ENCODE measurements at places on chromosomes 7 and 10.

DNA sequence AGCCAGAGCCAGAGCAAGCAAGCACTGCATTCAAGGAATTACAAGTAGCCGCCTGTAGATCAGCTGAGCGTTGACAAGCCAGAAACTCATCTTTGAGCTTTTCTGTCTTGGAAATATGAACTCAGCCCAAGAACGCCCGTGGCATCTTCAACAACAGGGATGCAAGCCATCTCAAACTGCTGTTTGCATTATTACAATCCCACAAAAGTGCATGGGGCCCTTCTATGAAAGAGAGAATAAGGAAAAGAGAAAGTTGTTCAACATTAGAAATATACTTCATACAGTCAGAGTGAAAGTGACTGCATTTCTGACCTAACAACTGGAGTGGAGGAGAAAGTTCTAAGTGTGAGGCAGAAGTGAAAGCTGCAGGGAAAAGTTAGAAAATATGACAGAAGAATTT lies 6.5 kb downstream of the SGCE start:
- DNase-seq: no peak

DNA sequence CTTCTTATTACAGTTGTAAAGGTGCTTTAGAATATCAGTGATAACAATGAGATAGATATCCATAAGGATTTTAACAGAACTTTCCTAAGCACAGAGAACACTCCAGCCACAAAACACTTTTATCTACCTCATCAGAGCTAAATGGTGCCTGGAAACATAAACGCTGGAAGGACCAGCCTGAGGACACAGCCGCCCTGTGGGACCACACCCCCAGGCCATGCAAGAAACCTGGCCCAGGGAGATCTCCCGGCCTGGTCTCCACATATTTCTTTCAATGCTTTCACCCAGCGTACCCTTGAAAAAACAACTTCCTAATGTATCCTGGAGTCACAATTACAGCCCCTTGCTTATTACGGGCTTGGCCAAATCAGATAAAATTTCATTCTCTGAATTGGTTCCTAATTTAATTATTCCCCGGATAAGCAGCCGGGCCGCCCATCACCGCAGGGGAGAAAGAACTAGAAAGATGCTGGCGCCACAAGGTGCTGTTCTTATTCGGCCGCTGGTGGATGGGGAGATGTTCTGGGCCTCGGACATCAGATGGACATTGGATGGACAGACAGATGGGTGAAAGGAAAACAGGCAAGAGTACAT lies 11.8 kb downstream of the CHST15 start:
- DNase-seq: no peak

DNA sequence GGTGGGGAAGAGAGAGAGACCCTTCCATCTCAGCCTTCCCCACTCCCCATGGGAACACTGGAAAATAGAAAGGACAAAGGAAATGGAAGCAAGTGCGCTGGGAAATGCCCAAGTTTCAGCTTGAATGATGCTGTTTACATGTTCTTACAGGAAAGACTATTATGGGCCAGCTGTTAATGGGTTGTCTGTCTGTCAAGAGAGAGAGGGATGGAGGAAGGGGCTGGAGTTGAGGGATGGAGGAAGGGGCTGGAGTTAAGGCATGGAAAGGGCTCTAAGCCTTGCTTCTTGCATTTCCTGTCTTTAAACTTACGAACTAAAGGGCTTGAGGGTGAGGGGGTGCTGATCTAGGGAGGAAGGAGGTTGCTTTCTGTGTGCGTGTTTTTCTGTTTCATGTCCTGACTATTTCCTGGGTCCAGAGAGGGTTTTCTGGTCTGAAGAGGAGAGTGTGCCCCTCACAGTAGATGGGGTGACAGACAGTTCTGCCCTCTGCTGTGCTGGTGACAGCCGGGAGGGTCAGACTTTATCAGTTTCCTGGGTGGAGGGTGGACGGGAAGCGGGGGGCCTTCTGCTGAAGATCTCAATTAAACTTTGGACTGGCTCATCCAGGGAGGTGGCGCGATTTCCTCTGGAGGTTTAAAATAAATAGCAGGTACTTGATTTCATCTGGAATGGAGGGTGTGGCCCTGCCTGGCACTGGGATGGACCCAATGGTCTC lies 30.5 kb downstream of the GRK5 start:
- no peak for DNase-seq

DNA sequence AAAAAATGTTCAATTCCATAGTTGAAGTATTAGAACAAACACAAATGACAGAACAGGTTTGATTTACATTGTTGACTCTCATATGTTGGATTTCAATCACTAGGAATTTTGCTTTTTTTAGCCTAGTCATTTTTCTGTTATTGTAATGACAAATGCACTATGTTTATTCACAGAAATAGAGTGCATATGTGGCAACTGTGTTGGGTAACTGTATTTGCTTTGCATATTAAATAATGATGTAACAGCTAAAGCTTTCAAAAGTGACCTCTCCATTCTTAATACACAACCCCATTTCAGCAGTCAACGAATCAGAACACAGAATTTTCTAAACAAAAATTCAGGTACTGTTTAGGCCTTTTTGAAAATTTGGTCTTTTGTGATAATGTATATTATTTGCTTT lies 54.0 kb upstream of the SLC26A5 start:
- DNase-seq: no peak

Data from NCI-H2081 (cell line).